ENCODE measurements at places on chromosomes 3 and 15.
A peak's percentile ranks its signal among the peaks of the same experiment; 100 is the strongest.

DNA sequence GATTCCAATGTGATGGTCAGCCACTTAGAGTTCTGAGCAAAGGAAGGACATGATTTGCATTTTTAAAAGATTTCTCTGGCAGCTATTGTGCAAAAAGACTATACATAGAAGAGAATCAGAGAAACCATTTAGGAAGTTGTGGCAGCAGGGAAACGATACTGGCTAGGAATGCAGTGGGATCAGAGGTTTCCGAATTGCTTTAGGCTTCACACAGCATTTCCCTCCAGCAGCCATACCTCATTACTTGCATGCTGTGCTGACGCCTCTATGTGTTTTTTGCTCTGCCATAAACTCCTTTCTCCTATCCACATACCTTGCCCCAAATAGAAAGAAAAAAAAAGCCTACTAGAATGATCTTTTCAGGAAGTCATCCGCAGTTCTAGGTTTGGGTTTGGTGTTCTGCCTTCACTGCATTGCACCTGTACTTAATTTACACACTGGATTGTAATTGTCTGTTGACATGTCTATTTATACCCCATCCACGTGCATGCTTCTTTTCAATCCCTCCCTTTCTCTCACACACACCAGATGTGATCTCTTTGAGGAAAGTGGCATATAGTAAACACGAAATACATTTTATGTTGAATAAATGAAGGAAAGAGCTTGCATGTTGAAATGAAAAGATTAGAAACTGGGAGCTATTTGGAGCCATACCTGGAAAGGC is 860.3 kb upstream of the SEMA6D start:
- no peak for DNase-seq

GRCh38 chr3:52120556-52121463 is 33.4 kb downstream of the POC1A start:
- DNase-seq = no peak

DNA sequence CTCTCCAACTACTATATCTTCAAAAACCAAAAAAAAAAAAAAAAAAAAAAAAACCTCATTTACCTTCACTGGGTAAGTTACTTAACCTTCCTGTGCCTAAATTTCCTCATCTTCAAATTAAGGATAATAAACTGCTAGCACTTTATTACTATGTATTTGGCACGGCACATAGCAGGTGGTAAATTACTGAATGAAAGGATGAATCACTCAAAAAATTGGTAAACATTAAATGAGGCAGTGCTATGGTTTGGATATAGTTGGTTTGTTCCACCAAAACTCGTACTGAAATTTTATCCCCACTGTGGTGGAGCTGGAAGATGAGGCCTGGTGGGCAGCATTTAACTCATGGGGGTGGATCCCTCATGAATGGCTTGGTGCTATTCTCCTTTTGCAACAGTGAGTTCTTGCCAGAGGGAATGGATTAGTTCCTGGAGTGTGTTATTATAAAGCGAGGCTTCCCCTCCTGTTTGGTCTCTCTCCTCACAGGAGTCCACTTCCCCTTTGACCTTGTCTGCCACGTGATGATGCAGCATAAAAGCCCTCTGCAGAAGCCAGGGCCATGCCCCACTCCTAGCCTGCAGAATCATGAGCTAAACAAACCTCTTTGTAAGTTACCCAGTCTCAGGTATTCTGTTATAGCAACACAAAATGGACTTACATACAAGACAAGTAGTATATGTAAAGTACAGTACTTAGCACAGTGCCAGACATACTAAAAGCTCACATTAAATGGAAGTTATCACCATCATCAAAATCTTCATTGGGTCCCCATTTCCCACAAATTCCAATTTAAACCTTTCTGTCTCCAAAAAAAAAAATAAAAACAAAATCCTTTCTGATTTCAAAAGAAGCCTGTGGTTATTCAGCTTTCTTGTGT is 20.6 kb downstream of the DCUN1D1 start:
- no peak for DNase-seq

DNA sequence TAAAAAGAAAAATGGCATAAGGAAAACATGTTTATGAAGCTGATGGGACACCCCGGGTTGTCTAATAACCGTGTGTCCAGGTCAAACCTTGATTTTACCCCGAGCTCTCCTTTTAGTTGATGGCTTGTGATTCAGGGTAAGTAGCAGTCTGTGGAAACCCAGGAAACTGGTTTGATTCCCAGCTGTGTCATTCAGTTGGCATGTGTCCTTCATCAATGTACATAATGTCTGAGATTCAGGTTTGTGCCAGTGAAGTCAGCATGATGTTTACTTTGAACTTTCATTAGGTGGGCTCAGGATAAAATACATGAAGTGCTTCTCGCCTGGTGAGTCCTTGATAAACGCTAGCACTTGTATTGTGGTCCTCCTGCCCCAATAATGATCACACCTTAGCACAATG is 4.3 kb upstream of the COPG1 start:
- no peak for DNase-seq

DNA sequence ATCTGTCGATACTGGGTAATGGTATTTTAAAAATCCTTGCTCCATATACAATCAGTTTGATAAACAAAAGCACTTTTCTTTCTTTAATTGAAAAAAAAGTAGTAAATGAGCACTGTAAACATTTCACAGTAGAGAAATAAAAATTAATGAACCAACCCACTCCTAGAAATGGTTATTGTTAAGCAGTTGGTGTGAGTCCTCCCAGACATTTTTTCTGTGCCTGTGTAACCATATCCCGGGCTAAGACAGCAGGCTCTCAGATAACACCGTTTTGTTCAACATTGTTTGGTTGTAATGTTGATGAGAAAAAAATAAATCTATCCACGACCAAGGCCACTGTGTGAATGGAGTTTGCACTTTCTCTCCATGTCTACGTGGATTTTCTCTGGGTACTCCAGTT is 42.6 kb downstream of the PXK start:
- DNase-seq = no peak

- no peak for DNase-seq
Measured at GRCh38 chr15:75966073-75966472, 46.2 kb downstream of the NRG4 start.

DNA sequence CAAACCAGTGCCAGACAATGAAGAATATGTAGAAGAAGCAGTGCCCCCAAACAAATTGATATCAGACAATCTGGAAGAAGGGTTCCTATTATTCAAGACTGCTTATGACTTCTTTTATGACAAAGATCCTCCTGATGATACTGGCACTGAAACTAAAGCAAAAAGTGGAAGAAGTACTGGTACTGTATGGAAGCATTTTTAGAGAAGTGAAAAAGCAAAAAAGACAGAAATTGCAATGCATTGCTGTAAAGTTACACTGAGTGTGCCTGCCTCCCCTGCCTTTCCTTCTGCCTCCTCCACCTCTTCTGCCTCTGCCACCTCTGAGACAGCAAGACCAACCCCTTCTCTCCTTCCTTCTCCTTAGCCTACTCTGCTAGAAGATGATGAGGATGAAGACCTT is 167.6 kb downstream of the PLCL2 start:
- no peak for DNase-seq

DNA sequence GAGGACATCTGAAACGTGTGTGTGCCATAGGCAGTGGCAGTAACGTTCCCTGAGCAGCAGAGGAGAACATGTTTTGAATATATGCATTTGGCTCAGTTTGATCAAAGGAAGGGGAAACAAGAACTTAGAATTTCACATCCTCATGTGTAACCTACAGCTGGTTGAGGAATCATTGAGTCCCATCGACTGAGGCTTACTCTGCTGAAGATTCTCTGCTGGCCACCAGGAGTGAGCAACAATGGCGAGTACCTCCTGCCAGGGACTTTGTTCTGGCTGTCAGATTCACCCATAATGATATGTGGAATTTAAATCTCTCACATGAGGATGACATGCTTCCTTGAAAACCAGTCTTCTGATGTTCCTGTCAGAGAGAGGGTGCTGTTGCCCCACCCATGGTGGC is 21.3 kb downstream of the GORASP1 start:
- no peak for DNase-seq

- no peak for DNase-seq
Measured at GRCh38 chr3:153042088-153042487, 119.9 kb upstream of the RAP2B start.

DNA sequence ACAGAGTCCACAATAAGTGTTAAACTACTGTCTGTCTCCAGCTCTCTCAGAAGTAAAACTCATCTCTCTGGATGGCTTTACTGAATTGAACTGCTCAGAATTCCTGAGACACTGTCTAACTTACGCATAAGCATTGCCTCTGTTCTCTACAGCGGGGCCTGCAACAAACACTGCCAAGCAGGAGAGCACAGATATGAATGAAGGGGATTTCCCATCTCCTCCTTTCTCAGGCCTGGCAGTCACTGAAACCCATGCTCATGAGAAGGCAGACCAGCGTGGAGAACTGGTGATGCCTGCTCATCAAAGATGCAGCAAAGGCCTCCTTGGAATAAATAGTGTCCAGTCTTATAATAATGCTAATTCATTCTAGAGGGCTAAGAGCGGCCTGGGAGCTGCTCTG is 10.3 kb downstream of the RASGRP1 start:
- peak; percentile 33 for DNase-seq

- DNase-seq = no peak
Measured at GRCh38 chr3:112074616-112075497, 11.3 kb upstream of the C3orf52 start.

DNA sequence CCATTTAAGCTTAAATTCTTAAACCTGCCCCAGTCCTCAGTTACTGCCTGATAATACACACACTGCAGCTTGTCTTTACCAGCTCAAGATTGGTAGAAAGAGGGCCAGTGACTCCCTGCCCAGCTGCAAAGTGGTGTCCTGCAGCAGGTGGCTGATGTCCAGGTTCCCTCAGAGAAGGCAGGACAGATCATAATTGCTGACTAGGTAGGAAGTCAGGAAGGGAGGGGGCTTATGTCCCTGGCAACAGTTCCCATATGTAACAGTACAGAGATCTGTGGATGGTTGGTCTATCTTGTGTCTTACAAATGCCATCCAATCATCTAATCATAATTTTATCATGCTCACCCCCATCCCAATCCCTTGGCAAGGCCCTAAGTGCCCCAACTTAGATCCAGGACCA is 492.1 kb upstream of the PPP2R3A start:
- no peak for DNase-seq

DNA sequence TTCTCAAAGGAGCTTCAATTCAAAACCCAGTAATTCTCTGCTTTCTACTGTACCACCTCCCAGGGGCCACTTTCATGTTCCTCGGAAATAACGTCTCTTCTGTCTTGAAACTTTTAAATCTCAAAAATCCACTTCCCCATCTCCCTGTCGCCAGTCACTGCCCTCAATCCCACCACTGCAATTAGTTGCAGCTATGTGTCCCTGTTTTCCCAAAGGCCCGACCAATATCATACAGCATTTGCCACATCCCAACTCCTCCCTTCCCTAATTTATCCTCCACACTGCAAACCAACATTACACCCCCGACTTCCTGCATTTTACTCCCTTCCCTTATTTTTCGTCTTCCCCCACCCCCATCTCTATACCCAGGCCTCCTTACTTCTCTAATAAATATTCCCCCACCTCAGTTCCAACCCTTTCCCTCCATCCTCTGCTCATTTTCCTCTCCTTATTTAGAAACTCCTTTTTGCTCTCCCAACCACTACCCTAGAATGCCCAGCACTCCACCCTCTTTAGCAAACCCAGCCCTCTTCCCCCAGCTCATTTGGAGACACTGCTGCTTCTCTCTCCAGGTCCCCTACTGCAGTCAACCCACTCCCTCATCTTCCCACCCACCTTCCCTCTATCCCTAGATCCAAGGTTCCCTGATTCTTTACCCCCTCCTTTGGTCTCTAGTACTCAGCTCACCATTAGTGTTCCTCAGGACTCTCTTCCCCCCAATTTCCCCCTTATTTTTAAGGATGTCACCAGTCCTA is 1.1 kb downstream of the NPTN start:
- peak; percentile 17 for DNase-seq

DNA sequence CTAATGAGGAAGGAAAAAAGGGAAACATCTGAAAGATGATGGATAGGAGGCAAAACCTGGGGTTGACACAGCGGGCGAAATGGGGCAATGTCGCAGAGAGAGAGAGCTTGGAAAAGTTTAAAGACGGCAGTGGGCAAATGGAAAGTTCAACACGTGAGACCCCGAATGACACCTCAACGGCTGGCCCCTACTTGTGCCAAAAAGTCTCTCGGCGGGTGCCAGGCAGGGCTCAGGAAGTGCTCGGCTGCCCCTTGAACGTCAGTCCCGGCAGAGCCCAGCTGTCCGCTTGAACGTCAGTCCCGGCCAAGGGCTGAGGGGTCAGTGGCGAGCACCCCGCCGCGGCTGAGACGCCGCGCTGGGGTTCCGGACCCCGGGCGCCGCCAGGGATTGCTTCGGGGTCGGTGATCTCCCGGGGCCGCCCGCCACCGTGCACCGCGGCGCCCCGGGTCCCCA is 658 bp downstream of the EOGT start:
- peak; percentile 54 for DNase-seq

- no peak for DNase-seq
Measured at GRCh38 chr3:42658771-42659390, 5.4 kb downstream of the ZBTB47 start.

DNA sequence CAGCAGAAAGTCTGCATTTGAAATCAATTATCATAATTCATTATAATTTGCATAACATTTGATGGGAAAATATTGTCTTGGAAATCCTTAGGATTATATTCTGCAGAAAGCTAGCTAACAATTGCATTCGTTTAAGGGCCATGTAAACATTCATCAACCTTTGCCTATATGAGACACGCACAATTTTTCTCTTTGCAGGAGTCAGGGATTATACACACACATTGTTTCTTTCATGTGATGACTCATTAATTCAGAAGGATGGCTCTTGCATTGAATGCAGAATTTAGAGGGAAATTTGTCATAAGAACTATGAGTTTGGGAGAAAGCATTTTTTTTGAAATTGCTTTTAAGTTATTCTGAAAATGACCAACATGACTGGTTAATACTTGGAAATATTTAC is 844.7 kb downstream of the DIPK2A start:
- DNase-seq = no peak

DNA sequence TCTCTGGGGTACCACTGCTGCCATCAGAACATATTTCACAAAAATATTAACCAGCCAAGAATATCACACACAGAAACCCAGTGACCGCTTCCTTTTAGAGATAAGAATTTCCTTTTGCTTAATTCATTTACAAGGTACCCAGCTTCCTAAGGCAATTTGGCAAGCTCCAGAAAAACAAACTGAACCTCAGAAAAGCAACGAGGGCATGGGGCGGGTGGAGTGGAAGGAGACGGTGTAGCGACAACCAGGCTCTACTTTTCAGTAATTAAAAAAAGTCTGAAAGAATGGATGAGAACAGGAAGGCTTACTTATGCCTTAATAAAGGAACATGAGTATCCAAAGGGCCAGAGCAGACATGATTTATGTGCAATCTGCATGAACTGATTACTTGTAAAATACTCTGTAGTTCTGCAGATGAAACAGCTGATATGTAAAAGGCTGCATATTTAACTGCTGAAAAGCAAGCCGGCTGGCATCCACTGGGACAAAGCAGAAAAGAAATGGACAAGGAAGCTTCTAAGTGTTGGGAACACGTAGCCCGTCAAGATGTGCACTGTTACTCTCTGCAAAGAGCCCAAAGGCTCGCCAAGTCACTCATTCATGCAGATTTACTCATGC is 18.6 kb downstream of the RFTN1 start:
- DNase-seq = no peak

GRCh38 chr3:102447272-102447671 is 12.5 kb downstream of the ZPLD1 start:
- DNase-seq = no peak

All from stimulated activated naive CD8-positive, alpha-beta T cell treated with anti-CD3 and anti-CD28 coated beads, Interleukin-15, Interleukin-2, amounts not matched to agents 100 U/mL and 50 U/mL, for 24 hours (primary cell).